SK-N-MC (cell line): ENCODE measurements at places on chromosomes 12 and 14.

GRCh38 chr12:120536064-120536791, 2.1 kb downstream of the RNF10 start:
- no peak for DNase-seq

GRCh38 chr12:107782067-107782466, 7.6 kb downstream of the ASCL4 start:
- DNase-seq = no peak

DNA sequence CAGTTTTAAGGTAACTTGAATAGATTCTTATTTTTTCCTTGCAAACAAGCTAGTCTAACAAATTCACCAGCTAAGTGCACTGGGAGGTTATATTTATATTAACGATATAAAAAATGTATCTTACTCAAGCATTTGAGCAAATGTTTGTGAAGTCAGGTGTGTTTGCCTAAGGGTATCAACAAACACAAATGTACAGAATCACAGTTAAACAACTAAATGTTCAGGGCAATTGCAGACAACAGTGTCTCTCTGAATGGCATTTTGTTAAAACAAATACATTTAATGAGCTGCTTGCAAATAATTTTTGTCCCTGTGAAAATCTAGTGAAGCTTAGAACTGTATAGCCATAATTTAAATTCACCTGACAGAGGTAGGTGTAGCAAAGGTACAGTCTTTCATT, 28.2 kb upstream of the FLRT2 start:
- no peak for DNase-seq

DNA sequence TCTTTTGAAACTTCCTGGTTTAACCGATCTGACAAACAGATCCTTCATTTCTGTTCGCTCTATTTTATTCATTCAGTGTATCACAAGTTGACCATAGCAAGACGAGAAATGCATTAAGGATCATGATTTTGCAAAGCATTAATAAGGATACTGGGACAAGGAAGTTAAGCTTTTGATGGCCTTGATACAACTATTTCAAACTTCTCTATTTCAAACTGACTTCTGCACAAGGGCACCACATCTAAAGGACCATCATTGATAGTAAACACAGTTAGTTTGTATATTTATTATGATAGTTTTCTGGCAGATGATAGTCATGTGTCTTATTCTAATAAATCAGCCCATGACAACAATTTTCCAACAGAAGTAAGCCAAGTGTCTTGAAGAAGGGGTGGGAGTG, 25.8 kb upstream of the PLXNC1 start:
- DNase-seq = no peak

DNA sequence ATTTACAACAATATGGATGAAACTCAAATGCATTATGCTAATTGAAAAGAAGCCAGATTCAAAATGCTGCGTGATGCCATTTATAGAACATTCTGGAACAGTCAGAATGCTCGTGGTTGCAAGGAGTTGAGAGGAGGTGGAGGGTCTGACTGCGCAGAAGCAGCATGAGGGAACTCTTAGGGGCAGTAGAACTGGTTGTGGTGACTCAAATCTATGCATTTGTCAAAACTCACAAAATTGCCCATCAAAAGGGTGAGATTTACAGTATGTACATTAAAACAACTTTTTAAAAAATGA, 113.7 kb upstream of the PDZRN4 start:
- no peak for DNase-seq

GRCh38 chr12:67535176-67535575, 113.4 kb upstream of the DYRK2 start:
- no peak for DNase-seq

DNA sequence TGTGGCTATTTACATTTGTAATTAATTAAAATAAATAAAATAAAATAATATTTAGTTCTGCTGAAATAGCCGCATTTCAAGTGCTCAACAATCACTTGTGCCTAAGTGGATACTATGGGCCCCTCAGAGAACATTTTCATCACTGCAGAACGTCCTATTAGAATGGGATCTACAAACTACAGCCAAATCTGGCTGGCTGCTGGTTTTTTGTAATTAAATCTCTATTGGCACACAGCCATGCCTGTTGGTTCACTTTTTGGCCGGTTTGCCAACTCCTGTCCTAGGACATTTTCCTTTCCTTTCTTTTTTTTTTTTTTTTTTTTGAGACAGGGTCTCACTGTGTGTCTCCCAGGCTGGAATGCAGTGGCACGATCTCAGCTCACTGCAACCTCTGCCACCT, 9.8 kb downstream of the CCDC63 start:
- DNase-seq = no peak

DNA sequence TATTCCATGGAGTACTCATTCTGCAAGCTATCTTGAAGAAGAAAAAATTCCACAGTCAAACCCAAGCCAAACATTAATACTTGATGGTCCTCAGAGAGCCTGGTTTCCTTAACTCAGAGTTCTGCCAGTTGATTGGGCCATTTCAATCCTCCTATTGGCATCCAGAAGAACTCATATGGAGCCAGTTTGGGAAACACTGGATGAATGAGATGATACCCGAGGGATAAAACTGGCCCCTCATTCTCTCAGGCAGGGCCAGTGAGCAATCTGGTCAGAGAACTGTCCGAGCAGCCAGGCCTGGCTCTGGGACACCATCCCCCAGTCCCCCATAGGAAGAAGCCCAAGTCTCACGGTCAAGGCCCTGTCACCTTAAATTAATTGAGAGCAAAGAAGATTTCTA, 48.8 kb downstream of the NUAK1 start:
- DNase-seq = no peak

- no peak for DNase-seq
Measured at GRCh38 chr14:23069413-23069806, 12.1 kb upstream of the CDH24 start.

DNA sequence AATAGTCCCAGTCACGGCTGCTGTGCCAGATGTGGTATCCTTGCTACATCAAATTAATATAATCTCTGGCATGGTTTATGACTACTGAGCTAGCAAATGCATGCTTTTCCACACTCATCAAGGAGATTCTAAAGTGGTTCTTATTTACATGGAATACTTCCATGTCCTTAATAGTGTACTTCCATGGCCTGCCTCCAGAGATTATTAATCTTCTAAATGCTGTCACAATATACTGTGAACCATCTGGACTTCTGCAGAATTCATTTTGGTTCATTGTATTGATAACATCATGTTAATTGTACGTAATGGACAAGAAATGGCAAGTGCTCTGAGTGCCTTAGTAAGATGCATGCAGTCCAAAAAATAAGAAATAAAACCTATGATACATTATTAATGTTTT, 230.8 kb downstream of the NUAK1 start:
- DNase-seq = no peak
